ENCODE measurements at places on chromosomes 7 and 10.

DNA sequence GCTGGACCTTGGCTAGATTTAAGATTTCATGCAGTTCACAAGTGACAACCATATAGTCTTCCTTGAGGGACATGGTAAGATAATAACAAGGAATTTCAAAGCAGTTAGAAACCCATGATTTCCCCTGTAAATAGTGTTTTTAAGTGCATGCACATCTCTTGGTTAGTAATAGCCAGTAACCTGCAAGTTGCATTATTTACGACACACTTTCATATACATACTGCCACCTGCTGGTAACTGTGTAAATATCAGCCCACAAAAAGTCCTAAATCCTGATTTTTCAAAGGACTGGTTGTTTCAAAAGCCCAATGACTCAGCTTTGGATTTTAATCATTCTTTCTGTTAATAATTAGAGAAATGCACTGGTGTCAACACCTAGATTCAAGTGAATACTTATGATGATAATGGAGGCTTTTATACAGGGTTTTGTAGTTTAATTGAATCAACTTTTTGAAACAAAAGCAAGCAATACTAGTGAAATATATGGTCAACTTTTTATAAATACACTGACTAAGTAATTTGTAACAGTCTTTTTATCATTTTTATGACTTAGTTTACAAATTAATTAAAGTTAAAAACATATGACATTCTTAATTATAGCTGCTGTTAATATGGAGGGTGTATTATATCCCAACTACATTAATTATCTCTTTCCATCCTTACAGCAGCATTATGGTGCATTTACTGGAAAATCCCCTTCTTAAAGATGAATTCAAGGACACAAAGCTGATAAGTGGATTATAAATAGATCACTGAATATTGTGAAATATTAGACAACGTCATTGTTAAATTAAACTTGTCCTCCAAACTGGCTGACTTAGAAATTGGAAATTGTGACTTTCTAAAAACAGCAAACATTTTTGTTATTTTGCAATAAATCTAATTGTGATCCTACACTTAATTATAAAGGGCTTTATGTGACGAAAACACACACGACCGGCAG is 367.7 kb upstream of the SEMA3D start:
- DNase-seq = no peak

- DNase-seq = no peak
Observed at GRCh38 chr10:124256151-124256550, 162.6 kb downstream of the OAT start.

DNA sequence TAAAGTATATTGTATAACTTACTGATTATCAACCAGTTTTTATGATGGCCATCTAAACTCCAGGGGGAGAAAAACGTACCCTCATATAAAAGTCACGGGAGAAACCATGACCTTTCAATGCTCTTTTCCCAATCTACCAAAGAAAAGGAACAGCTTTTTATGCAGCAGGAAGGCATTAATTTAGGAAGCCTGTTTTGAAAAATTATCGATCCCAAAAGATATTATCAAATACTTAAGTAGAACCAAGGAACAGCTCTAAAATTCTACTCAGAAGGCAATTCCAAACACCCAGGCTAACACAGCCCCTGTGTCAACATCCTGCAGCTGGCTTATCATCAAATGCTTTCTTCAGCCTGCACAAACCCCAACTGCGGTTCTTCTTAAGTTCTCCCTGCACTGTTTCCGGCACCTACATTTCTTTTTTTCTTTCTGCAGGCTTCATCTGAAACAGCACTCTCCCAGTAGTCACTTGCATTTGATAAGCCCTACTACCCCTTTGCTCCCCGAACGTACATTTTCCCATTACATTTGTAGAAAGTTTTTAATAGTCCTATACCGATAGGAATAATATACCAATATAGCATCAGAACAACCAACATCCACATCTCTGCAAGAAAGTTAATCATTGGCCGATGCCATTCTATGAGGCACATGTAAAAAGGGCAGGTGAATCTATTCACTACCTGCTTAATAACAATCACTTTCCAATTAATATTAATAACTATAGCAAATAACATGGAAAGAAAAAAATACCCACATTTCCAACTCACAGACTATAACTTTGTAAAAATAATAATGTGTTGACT is 47.9 kb downstream of the PIP4K2A start:
- no peak for DNase-seq

DNA sequence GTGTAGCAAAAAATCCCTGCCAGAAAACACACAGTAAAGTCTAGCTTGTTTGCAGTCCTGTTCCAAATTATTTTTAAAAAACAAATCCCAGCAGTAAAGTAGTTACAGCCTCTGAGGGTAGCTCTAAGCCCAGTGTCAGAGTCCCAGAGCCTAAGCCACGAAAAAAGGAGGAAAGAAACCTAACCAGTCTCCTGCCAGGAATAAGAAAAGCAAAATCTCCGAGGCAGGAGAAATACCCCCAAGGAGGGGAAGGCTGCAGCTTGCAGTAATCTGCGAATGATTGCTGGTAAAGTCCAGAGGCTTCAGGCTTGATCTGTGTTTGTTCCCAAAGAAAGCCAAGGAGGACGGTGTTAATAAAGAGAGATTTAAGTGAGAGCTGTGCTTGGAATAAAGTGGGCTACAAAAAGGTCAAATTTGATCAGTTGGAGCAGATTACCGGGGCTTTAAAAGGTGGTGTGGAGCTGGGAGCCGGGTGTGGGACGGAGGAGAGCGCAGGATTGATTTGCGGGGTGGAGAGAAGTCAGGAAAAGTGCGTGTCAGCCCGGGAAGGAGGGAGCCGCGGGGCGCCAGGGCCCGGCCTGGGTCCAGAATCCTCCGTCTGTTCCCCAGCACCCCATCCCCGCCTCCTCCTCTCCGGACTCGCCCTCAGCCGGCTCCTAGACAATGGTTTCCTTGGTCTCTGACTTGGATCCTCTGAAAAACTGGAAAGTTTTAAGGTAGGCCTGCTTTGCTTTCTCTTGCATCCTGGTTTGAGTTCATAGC is 219.4 kb upstream of the CELF2 start:
- no peak for DNase-seq

DNA sequence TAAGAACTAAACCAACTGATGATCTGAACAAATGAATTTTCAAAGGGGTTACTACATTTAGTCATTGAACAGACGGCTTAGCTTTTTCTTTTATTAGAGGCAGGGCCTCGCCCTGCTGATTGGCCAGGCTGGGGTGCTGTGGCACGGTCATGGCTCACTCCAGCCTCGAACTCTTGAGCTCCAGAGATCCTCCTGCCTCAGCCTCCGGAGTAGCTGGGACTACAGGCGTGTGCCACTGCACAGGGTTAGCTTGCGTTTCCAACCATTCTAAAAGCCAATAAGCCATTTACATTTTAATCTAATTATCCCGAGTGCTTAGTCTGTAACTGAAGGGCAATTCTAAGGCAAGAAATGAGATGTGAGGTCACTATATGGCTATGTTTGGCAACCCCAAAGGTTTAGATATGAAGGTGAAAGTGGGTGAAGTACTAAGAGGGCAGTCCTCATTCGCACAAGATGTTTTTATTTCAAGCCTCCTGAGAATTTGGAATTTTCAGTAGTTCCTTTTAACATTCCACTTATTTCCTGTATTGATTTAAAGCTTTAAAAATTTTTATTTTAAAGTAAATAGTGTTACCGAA is 1.6 kb upstream of the CDK13 start:
- no peak for DNase-seq

- no peak for DNase-seq
Observed at GRCh38 chr10:127353544-127353943, 157.2 kb upstream of the INSYN2A start.

- peak; percentile 31 for DNase-seq
Observed at GRCh38 chr10:110273474-110273873, 31.2 kb downstream of the SMNDC1 start.

DNA sequence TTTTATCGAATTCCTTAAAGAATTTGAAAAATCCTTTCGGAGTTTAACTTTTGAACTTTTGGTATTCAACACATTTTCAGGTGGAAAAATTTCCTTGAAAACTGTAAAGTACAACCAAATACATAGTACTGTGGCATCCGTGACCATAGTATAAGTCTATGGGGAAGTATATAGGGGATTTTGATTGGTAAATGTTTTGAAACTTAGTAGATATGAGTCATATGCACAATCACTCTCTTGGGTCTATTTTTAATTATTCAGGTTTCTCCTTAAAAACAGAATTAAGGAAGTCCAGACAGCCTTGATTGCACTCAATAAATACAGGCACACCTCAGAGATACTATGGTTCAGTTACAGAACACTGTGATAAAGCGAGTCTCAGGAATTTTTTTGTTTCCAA is 64.2 kb downstream of the AVL9 start:
- DNase-seq = no peak

DNA sequence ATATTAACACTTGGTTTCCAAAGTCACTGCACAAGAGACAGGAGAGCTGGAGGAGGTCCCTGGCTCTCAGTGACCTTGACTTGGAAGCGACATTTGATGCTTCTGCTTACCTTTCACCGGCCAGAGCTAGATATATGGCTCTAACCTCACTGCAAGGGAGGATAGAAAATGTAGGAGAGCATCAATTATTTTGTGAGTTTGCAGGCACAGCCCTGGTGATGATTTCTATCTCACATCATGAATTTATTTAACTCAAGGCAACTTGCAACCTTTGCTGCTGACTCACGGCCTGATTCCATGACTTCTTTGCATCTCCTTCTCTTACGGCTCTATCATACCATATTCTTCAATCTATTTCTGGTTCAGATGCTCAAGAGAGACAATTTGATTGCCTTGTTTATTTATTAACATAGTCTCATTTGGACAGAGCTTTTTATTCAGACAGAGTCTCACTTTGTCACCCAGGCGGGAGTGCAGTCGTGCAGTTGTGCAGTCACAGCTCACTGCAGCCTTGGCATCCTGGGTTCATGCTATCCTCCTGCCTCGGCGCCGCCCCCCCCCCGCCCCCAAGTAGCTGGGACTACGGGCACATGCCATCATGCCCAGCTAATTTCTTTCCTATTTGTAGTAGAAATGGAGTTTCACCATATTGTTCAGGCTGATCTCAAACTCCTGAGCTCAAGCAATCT is 196.0 kb downstream of the REEP3 start:
- no peak for DNase-seq

DNA sequence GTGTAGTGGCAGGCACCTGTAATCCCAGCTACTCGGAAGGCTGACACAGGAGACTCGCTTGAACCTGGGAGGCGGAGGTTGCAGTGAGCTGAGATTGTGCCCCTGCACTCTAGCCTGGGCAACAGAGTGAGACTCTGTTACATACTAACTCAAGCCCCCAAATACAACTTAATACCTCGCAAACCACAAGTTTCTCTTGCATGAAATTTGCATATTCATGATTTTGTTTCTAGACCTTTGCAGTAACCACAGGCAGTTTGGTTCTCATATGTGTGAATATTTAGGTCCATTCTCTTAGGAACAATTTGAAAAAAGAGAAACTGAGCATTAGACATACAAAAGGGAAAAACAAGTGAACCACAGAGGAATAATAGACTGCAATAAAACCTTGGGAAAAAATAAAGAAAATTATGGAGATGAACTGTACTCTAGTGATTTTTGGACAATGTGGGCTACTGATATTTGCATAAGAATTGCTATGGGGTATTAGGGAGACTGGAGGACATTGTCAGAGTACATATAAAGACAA is 77.0 kb downstream of the ZNF277 start:
- no peak for DNase-seq

- DNase-seq = peak; percentile 63
Observed at GRCh38 chr10:97914837-97915211, 65.2 kb downstream of the GOLGA7B start.

GRCh38 chr10:130863044-130863443 is 448.5 kb downstream of the TCERG1L start:
- no peak for DNase-seq

- no peak for DNase-seq
Observed at GRCh38 chr10:95536894-95537541, 24.2 kb downstream of the SORBS1 start.

DNA sequence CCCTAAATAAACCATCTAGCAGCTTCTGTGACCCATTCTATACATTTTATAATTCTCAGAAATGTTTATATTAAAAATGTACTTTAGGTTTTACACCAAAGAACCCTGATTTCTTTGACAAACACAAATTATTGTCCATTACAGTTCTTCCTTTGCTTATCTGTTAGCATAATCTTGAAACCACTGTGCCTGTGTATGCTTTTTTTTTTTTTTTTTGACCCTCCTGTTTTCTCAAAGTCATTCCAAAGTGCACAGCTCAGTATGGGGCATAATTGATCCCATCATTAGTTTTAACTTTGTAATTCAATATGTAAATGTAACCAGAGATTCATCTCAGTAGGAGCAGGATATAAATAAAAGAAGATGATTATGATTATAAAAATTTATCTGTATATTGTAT is 229.3 kb downstream of the DGKB start:
- DNase-seq = no peak

- no peak for DNase-seq
Observed at GRCh38 chr10:87626422-87626892, 33.2 kb upstream of the PAPSS2 start.

DNA sequence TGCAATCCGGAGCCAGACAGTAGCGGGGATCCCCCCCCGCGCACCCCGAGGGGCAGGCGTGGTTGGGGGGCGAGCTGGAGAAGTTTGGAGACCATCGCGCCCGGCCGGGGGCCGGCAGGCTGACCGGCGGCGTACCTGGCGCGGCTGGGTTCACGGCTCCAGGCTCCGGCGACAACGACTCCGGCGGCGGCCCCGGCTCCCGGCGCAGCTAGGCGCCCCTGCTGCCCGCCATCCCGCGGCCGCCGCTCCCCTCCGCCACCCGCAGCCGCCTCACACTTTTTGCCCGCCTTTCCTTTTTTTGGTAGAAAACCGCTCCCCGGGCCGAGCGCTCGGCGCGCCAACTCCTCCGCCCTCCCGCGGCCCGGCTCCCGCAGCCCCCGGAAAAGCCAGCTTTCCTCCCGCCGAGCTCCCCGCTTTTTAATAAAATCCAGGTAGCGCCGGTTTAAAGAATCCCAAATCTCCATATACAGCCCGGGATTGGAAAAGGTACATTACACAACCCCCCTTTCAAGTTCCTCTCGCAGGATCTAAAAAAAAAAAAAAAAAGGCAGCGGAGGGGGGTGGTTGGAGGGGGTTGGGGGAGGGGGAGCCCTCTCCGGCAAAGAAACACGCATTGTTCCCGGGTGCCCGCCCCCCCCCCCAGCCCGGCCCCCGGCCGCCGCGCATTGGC is at the start of gene TNRC18:
Gene TNRC18 (minus strand): TSS at position 529 of the 670 bp plus-strand sequence. CDS start 2,588 bp downstream, outside the sequence.
- DNase-seq = peak; percentile 81

GRCh38 chr10:55966101-55966500 is 395.0 kb downstream of the ZWINT start:
- no peak for DNase-seq

GRCh38 chr7:46616636-46617035 is 695.6 kb upstream of the IGFBP3 start:
- no peak for DNase-seq
